ENCODE measurements at places on chromosomes 11 and 22.

GRCh38 chr11:131491503-131491902, 121.1 kb downstream of the NTM start:
- DNase-seq, result no peak

DNA sequence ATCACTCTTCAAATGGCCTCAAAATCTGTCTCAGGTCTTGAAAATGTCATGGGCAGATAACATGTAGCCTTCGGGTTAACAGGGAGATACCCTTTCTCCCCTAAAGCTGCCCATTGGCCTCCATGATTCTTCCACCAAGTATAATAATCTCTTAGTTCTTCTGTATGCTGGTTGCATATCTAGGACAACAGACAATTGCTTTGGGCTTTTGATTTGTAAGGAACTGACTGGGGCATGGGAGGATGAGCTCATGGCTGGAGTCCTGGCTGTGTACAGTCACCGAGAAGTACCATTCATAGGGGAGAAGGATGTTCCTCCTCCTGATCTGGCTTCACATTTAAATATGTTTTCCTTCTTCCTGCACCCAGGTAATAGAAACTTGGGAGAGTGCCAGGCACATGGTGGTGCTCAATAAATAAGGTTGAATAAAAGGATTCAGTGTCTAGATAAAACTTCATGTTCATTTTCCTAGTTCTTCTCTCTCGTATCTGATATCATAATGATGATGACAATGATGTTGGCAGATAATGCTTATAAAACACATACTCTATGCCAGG, 2.8 kb upstream of the AMPD3 start:
- no peak for DNase-seq

DNA sequence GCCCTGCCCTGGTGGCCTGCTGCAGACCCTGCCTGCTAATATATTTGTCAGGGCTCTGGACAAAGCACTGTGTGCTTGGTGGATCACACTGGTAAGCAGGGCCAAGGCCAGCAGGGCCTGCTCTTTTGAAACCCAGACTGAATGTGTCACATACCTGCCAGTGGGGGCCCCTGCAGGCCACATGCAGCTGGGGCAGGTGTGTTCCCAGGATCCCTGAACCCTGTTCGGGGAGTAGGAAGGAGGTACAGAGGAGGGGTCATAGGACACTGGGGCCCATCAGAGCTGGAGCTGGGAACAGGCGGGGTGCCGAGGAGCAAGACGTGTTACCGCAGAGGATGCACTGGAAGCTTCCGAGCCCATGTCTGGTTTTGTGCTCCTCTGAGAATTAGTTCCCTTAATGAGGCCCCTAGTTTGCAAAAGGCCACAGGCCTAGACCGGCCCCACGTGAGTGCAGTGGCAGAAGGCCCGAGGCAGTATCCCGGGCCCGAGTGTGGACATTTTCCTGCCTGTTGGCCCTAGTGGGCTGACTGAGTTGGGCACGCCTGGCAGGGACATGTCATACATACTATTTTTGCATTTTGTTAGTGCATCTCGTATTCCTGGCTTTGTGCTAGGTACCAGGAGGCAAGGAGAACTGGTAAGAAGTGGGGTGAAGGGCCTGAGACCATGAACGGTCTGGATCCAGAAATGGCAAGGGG, 11.2 kb upstream of the ACR start:
- no peak for DNase-seq

GRCh38 chr22:48052621-48052890, 1290.1 kb downstream of the TBC1D22A start:
- DNase-seq, result no peak

- DNase-seq, result no peak
These were observed 13.0 kb downstream of the NCF4 start for GRCh38 chr22:36873614-36874308.

- no peak for DNase-seq
These were observed 12.3 kb upstream of the TUB start for GRCh38 chr11:8068605-8069221.

GRCh38 chr22:20576445-20576816, 69.0 kb downstream of the MED15 start:
- DNase-seq, result no peak

DNA sequence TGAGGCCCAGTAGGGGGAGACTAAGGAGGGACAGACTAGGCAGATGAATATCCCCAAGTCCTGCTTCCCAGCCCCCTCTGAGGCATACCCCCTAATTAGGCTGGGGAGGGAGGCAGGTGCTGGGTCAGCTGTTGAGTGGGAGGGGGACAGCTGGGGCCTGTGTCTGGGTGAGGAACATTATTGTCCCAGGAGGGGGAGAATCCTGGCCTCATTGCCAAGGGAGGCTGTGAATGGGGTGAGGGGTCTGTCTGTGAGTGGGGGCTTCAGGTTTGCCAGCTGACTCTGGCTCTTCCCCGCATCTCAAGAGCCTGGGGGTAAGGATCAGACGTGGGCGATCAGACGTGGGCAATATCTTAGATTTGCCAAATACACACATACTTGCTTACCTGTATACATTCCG, 2.1 kb downstream of the INPPL1 start:
- no peak for DNase-seq

DNA sequence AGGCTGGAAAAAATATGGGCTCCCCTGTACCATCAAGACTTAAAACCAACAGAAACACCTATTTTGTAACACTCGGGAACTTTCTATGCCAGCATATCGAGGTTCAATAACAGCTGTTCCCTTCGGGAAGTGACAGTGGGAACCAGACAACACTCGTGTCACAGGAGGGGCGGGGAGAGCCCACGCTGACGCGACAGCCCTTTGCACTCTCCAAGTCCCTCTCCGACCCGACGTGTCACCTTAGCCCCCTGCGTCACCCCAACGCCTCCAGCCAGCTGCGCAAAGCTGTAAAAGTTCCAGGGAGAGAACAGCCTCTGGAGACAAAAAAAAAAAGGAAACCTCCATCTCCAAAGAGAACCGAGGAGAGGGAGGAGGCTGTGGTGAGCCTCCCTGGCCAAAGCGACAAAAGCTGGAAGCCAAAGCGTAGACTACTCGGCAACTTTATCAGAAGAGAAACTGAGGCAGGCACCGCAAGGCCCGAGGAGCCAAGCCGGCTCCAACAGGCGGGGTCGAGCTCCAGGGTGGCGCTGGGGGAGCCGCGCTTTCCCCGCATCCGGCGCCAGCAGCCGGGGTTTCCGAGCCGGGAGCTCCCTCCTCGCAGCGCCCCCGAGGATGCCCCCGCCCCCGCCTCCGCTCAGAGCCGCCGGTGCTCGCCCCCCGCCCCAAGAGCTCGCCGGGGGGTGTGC, 751 bp downstream of the ARFGAP3 start:
- peak; percentile 17 for DNase-seq

DNA sequence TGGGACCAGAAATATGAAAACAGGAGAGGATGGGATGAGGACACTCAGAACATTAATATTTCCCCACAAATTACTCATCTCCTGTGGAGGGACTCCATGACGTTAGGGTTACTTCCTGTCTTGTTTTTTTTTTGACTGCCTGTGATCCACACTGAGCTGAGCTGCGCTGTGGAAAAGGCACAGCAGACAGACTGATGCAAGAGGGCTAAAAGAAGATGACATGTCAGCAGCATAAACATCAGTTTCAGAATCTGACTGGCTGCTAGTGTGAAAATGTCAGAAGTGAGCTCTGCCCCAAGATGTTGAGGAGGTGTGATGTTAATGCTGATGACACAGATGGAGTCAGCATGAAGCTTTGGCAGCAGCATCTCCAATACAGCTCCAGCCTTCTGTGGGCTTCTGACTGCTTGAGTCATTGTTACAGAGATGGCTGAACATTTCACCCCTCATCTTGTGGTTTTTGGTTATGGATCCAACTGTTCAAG, 286.8 kb downstream of the BLID start:
- no peak for DNase-seq

DNA sequence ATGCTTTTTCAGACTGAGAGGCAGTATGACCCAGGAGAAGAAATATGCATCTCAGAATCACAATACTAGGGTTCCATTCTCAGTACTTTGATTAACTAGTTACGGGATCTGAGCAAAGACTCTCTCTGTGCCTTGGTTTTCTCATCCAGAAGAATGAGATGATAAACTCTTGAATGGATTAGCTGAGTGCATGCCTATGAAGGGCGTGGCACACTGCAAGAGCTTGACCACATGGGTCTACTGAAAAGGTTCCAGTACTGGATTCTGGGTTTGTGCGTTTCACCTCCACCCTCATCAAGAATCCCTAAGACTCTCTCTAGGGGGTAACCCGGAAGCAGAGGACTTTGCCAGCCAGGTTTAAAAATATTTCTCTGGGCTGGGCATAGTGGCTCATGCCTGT, 25.6 kb downstream of the PGA5 start:
- DNase-seq, result no peak

DNA sequence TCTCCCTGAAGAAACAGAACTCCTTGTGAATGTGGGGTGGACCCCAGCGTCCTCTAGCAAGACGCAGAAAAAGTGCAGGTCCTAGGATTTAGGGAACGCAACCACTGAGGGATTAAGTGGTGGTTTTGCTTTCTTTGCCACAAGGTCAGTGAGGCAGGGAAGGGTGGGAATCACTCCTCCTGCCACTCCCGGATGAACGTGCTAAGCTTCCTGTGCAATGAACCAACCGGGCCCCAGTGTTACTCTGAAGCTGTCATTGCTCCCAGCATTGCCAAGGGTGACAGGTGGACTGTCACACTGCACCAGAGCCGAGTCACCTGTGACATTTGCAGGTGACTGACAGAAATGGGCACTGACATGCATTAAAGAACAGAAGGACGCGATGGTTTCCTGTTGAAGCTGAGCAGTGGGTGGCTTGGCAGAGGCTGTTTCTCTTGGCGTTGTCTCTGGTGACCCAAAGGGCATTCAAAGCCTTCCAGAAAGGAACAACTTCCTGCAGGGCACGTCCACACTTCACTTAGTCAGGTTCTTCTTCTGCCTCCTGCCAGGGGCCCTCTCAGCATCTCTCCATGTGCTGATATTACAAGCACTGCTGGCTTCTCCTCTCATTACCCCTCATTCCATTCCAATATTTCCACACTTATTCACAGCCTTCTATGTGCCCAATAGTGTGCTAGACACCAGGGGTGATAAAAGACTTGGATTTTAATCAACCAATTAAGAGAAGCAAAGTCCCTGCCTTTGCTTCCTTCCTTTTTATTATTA, 9.7 kb downstream of the KIRREL3 start:
- no peak for DNase-seq

GRCh38 chr11:133082453-133082781, 449.9 kb downstream of the OPCML start:
- no peak for DNase-seq

DNA sequence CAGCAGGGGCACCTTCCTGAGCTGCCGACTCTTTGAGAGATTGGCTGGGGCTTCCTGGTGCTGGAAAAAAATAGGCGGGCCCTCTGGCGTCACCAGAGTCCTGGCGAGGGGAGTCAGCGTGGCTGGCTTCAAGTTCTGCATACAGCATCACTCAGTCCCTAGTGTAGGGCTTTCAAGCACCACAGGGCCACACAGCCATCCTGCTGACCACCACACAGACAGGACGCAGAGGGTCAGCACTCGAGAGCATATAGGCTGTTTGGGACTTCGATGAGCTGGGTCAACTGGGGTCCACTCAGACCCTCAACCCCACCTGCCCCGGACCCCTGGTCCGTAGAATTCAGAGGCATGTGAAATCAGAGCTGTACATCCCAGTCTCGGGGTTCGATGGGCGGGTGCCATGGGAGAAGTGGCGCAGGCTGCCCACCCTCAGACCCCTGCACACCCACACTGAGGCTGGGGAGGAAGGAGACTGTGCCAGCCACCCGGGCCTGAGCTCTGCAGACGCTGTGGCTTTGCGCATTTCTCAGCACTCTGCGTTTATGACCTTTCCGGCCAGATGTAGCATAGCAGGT, 1131.9 kb downstream of the BRD1 start:
- DNase-seq, result no peak

DNA sequence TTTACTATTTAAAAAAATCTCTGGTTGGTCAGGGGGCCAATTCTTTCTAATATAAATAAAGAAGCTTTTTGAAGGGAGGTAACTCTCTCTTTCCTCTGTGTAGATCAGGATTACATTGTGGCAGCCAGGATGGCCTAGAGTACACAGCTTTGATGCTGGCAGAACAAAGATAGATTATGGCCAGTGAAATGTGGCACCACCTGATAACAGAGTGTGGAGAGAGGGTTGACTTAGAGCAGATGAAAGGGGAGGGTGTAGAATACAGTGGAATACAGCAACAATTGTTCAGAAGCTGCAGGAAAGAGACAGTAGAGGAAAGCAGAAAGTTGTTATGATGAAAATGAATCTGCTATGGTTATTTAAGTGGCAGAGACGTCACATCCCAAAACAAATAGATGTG, 99.0 kb downstream of the FAR1 start:
- DNase-seq, result no peak

DNA sequence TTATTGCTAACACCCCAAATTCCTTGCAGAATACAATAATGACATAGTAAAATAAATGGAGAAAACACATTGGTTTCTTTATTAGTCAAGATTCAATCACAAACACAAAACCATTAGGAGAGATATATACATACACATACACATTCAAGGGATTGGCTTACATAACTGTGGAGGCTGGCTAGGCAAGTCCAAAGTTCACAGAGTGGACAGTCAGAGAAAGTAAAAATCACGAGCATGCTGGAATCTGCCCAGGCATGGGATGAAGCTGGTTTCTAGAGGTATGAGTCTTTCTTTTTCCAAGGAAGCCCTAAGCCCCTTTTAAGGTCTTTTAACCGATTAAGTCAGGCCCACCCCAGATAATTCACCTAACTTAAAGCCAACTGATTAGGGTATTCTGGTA, 13.6 kb upstream of the OR56B1 start:
- DNase-seq, result no peak

DNA sequence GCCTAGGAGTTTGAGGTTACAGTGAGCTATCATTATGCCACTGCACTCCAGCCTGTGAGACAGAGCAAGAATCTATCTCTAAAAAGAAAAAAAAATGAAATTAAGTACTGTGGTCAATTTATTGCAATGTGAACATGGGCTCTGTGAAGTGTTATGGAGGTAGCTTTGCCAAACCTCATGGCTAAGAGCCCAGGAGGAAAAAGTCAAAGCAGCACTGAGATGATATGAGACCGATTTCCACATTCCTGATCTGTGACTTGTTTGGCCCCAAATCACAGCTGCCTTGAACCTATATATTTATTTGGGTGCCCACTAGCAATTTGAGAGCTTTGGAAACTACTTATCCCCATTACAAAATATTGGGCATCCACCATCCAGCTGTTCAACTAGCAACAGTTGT, 29.8 kb upstream of the TMEM135 start:
- no peak for DNase-seq

DNA sequence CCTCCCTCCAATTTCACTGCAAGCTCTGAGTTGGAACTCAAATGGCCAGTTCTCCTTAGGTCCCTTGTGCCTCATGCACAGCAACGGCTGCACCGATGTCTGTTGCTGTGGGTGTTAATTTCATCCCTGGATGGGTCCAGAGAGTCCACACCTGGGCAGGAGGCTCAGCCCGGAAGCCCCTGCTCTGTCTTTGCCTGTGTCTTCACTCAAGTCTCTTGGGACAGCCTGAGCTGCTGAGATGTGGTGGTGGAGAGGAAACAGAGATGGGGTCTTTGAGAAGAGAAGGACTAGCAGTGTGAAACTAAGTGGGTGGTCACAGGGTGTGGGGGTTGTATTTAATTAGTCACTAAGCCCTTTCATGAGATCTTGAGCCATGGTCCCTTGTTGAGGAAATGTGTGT, 109.3 kb downstream of the NECTIN1 start:
- DNase-seq, result no peak
